ENCODE measurements at places on chromosomes 16 and 17. TPM values are rescaled to one million over a fixed set of nuclear protein-coding genes. Genes with fewer than 3 reads are reported as not detected.

GRCh38 chr16:67730326-67730725 lies 11.2 kb upstream of the GFOD2 start:
- DNase-seq: no peak

- no peak for DNase-seq
Measured at GRCh38 chr17:47840001-47840741, 902 bp downstream of the SCRN2 start.

DNA sequence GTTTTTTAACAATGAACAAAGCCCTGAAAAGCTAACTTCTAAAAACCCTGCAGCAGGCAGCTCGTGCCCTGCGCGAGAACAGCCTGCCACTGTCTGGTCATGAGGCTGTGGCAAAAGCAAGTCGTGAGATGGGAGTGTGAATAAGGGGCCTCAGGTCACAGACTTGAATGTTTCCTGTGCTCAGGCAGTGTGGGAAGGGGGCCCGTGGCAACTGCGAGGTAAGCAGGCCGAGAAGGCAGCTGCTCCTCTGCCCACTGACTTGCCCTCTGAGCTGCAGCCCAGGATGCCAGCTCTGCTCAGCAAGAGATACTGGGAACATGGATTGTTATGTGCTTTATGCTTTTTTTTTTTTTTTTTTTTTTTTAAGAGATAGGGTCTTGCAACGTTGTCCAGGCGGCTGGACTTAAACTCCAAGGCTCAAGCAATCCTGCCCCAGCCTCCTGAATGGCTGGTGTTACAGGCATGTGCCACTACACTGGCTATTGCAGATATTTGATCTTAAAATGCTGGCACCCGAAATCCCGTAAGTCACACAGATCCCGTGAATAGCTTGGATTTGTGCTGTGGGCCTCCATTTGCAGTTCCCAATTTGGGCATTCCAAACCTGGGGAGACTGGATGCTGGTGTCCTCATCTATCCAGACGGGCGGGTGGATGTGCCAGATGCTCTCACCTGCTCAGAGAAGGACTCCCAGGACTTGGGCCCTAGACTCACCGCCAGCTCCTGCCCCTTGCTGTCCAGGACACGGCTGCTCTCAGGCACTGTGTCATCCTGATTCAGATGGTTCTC lies 44.0 kb downstream of the UBN1 start:
- no peak for DNase-seq

DNA sequence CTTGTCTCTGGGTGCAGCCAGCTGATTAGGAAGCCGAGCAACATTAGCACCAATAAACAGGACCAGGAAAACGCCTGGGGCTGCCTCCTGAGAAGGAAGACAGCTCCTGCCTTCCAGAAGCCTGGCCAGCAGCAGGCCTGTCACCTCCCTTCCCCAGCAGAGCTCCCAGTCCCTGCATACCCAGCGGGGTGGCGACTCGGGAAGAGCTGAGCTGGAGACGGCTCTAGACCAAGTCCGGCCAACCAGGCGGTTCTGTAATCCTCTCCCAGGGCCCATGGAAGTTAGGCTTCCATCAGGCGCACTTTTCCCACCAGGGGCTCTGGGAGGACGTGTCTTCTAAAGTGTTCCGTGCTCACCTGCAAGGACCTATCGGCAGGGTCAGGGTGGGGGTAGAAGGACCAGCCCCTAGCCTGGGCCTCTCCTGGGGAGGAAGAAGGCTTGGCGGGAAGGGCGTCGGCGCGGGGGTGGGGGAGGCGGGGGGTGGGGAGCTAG lies 12.0 kb upstream of the CLUH start:
- DNase-seq: no peak

- no peak for DNase-seq
Measured at GRCh38 chr17:31554930-31555329, 163.5 kb downstream of the RAB11FIP4 start.

DNA sequence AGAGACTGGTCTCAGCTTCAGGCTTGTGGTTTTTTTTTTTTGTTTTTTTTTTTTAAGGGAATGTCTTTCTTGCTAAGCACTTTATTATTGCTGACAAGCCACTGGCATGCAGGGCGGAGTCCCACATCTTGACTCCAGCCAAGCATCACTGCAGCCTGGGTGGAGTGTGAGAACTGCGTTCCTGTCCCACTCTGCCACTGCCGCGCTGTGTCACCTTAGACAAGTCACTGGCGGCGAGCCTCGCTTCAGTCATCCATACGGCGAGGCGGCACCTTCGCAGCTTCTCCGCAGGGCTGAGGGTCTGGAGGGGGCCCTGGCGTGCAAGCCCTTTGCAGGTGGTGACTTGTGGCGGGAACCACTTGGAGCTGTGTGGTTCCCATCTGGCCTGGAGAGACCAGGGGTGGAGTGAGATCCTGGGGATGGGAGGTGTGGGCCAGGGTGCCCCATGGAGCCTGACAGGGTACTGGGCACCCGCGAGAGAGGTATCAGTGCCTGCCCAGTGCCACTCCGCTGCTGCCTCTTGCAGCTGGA lies 99.1 kb upstream of the CIBAR2 start:
- no peak for DNase-seq

DNA sequence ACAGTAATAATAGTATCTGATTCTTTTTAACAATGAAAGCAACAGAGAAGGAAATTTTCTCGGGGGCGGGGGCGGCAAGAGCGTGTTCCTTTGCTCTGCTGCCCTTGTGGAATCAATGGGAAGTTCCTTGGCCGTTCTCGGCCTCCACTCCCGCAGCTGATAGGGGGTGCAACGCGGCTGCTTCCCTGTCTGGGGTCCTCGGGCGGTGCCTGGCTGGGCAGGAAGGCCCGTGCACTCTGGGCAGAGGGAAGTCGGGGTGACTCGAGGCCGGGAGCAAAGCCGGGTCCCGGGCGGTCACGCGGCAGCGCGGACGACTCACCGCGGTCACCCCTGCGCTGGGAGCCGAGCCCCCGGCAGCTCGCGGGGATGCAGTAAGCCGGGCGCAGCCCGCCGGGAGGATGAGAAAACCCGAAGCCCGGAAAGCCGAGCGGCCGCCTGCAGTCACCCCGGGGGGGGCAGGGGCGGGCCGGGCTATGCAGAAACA lies 2.5 kb downstream of the TUBB3 start:
- DNase-seq: no peak

DNA sequence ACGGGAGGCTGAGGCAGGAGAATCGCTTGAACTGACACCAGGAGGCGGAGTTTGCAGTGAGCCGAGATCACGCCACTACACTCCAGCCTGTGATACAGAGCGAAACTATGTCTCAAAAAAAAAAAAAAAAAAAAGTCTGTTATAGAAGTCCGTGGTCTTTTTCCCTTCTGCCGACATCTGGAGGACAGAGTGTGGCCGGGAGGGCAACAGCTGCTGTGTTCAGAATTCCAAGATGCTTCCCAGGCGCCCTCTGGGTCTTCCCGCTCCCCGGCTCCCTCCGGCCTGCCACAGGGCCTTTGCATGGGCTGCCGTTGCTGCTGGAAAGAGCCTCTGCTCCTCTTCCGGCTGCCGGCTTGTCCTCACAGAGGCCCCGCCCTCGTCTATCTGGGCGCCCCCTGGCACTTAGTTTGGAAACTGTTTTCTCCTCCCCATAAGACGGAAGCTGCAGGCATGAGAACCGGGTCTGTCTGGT lies 2.4 kb upstream of the CACNA1H start:
- no peak for DNase-seq

DNA sequence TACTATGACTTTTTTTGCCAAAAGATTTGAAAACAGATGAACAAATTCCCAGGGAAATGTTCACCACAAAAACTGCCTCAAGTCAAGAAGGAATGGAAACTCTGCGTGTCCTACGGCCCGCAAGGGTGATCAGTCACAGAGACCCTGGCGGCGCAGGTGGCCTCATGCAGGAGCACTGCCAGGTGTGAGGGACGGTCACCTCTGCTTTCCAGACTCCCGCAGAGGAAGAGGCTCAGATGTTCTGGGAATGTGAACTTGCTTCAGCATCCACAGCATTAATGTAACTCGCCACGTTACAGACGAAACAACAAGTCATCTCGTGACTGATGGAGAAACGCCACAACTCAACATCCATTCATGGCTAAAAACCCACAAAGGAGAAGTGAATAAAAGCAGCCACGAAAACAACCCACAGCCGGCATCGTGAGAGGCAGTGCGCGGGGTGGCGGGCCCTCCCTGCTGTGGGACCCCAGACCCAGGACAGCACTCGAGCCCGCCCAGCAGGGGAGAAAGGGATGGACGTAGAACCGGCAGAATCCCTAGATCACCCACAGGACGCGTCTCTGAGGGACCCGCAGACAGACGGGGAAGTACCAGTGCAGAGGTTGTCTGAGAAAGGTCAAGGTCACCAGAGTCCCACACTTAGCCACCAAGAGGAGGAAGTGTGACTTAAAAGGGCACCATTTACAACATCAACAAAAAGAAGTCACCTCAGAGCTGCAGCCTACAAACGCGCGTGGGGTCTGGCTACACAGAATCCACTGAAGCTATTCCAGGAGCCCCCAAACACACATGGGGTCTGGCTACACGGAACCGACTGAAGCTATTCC lies 76.9 kb upstream of the GNG13 start:
- no peak for DNase-seq

DNA sequence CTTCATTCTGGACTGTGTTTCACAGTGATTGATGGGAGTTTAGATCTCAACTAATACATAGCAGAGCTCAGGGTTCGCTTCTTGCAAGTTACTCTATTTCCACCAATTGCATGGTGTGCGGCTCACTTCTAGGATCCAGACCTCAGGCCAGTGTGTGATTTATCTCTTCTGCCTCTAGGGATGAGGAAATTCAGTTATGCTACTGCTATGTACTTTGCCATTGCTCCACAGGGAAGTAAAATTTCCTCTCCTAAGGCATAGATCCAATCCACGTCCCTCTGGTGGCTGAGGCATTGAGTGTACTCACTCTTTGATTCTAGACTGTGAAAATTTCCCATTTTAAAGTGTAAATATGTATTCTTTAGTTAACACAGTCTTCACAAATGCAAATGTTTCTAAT lies 214.1 kb downstream of the HS3ST3B1 start:
- no peak for DNase-seq

The STH gene
- total RNA-seq: not detected

The TUBB3 gene
- total RNA-seq: 95.8 TPM

Data from osteocyte (in vitro differentiated cells).